Ureter (tissue), 1 donor: ENCODE measurements at places on chromosomes 2 and 18. TPM values are rescaled to one million over a fixed set of nuclear protein-coding genes. Genes with fewer than 3 reads are reported as not detected.

NHEJ1 gene
- total RNA-seq = 13.9 TPM

SNED1 gene
- total RNA-seq = 41.8 TPM

MYO1B gene
- total RNA-seq = 87.6 TPM

EML4 gene
- 99.1 TPM for total RNA-seq

GAD1 gene
- 0.57 TPM for total RNA-seq

KCNG2 gene
- not detected for total RNA-seq

AMER3 gene
- not detected for total RNA-seq

TCF23 gene
- 0.42 TPM for total RNA-seq
